ENCODE measurements at places on chromosomes 2 and 18.

GRCh38 chr18:63155169-63155852 is 164.3 kb downstream of the BCL2 start:
- peak; percentile 58 for DNase-seq

- no peak for DNase-seq
These were observed 7.8 kb upstream of the CNNM3 start for GRCh38 chr2:96808176-96808837.

- DNase-seq: no peak
These were observed 18.3 kb downstream of the TTC32 start for GRCh38 chr2:19883486-19883885.

- DNase-seq: no peak
These were observed 31.4 kb downstream of the FN1 start for GRCh38 chr2:215404348-215405012.

DNA sequence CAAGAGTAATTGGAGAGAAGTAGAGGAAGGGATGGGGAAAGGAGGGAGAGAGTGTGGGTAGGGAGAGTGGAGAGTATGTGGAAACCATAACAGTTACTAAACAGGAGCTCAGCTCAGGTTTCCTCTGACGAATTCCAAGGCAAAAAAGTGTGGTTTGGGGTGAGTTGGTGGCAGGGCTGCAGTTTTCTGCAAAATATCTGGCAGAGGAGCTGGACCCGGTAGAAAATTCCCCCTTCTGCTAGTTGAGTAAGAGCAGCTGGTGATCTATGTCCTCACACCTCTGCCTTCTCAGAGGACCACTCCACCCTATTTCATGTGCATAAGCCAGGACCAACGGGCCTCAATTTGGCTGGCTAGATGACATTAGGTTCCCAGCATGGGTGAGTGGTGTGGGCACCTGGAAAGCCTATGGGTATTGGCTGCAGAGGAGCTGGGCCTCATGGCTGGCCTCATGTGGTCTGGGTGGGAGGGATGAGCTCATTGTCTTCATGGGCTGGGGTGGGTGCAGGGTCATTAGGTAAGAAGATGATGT is 13.2 kb downstream of the NRP2 start:
- no peak for DNase-seq

GRCh38 chr2:145874466-145874865 is 1354.5 kb upstream of the ZEB2 start:
- no peak for DNase-seq

- DNase-seq: no peak
These were observed 26.7 kb downstream of the PTPN2 start for GRCh38 chr18:12857215-12857905.

GRCh38 chr2:233563663-233564430 is 2.7 kb downstream of the USP40 start:
- no peak for DNase-seq

GRCh38 chr2:9280224-9280623 is 73.6 kb downstream of the ASAP2 start:
- DNase-seq: no peak

GRCh38 chr18:46411867-46412690 is 244.9 kb downstream of the LOXHD1 start:
- DNase-seq: no peak

GRCh38 chr2:227325839-227326195 is 766 bp downstream of the MFF start:
- no peak for DNase-seq

DNA sequence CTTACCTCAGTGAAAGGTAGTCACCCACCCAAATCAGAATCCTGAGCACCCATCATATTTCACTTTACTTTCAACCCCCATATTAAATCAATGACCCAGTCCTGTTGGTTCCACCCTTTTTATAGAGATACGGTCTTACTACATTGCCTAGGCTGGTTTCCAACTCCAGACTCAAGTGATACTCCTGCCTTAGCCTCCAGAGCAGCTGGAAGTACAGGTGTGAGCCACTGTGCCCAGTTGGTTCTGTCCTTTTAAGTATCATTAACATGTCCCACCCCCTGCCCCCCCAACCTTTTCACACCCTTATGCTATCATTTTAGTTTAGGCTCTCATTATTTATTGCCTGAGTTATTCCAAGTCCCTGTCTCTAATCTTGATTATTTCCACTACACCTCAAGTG is 28.7 kb downstream of the MSH6 start:
- DNase-seq: no peak

DNA sequence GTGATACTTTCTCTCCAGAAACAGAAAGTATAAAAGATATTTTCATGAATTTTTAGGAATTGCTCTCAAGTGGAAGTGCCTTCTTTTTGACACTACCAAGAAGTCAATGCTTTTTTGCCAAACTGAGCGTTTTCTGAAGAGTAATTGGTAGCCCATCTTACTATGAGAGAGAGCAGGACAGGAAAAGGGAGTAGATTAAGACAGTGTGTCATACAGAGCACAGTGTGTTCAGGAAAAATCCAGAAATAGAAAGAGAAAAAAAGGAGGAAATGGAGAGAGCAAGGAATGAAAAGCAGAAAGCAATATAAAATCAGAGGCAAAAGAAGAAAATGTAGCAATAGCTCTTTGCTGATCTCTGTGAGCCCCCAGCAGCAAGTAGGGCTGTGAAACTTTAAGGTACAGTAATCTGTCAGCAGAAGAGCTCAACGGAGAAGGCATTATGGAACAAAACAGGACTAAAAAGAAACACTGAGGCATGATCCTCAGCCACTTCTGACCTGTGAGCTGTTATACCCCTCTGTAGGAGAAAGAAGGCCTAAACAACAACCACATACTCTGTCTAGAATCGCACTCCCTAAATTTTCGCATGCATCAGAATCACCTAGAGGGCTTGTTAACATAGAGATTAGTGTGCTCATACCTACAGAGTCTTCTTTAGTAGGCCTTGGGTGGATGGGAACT is 15.0 kb upstream of the PGAP1 start:
- DNase-seq: no peak

GRCh38 chr18:10370716-10371115 is 83.7 kb upstream of the APCDD1 start:
- DNase-seq: no peak

DNA sequence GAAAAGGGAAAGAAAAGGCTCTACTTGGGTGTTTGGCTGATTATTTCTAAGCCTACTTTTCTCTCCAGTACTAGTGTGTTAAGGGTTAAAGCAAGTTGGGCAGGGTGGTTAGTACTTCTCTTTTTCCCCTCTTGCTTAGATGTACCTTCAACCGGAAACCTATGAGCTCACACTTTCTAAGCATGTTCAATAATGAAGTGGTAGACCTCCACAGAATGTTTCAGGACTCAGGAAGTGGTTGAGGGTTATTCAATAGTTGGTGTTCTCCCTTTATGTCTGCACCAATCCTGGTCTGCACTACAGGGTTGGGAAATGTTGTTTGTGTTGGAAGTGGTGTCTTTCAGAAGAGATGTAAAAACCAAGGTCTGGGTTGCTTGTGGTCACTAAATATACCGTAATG is 137.1 kb downstream of the ZEB2 start:
- no peak for DNase-seq
